ENCODE measurements at places on chromosomes 11 and 22. TPM values are rescaled to one million over a fixed set of nuclear protein-coding genes. Genes with fewer than 3 reads are reported as not detected.
A peak's percentile ranks its signal among the peaks of the same experiment; 100 is the strongest.

The SCGB2A2 gene
- total RNA-seq: not detected

The VPREB3 gene
- total RNA-seq: not detected

The TMEM218 gene
- total RNA-seq: 18.2 TPM

The PYGM gene
- total RNA-seq: 3.1 TPM

The GGTLC3 gene
- total RNA-seq: not detected

DNA sequence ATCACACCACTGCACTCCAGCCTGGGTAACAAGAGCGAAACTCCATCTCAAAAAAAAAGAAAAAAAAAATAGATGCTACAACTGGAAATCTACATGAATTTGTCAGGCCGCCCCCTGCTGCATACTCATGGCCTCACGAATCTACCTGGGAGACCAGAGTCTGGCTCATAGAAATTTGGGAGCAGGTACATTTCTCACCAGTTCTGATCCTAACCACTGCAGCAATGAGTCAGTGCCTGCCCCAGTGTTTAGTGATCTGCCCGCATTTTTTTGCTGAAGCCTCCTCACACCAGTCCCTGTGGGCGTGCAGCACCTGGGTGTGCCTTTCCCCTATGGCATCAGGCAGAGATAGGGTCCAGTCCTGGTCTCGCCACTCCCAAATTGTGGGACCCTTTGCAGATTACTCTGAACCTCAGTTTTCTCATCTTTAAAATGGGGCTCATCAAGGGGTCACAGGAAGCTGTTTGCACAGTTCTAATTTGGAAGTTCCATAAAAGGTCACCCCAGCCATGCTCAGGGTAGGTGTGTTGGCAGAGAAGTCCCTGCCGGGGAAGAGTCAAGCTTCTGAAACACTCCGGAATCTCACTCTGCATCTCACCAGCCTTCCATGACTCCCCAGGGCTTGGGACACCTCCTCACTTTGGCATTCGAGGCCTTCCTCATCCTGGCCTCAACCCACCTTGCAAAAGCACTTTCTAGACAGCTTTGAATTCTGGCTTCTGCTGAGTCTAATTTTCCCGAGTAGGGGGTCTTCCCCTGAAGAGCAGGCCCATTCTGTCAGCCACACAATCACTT, 39.3 kb upstream of the LINC01488 start:
- no peak for DNase-seq

GRCh38 chr11:56624661-56625110, 10.0 kb upstream of the OR5M1 start:
- DNase-seq: no peak

GRCh38 chr11:91293119-91293518, 931.5 kb upstream of the FAT3 start:
- DNase-seq: no peak

DNA sequence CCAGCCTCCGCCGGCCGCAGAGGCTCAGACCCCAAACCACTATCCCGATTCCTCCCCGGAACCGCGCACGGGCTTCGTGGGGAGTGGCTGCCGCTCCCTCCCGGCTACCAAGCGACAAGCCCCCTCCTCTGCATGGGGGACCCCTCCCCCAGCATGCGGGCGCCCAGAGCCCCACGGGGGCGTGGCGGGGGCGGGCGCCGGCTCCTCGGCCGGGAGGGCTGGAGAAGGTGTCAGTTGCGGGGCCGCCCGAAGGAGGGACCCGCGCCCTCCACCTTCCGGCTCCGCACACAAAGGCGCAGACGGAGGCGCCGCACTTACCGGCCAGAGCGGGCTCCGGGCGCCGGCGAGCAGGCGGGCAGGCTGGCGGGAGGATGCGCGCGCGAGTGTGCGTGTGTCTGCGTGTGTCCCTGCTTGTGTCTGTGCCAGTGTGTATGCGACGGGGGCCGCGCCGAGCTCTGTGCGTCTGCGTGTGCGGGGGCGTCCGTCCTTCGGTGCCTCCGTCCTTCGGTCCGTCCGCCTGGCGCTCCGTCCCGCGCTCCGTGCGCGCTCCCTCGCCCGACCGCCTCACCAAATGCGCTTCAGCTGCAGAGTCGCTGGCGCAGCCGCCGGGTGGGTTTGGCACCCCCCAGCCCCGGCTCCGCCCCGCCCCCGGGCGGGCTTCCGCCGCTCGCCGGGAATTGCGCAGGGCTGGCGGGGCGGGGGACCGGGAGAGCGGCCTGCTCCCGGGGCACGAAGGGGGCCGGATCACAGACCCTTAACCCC, at the start of gene PTPN5:
Gene PTPN5 (minus strand): TSS at position 592 of the 762 bp plus-strand sequence. CDS start 19,840 bp downstream, outside the sequence.
- DNase-seq: no peak

GRCh38 chr11:29780756-29781155, 236.1 kb downstream of the KCNA4 start:
- no peak for DNase-seq

DNA sequence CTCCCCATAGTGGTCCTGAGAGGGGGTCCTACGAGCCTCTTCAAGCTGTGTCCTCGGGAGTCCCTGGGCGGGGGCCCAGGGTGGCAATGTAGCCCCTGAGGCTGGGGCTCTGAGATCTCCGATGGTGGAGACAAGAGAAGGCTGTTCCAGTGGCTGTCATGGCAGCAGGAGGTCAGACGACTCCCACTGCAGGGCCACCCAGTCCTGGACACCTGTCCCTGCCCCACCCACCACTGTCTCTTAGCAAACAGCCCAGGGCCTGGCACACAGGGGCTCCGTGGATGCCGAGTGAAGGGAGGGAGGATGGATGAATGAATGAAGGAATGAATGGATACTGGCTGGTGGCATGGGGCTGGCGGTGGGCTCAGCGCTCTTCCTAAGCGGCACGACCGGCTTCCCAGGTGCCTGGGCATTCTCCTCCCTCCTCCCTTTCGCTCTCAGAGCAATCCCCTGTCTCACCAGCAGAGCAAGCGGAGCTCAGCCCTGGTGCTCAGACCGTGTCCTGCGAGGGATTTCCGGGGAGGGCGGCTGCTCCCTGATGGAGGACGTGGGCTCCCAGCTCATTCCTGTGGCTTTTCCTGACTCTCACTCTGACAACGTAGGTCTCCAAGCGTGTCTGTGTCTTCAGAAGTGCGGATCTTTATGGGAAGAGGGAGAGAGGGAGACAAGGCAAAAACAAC, 1272.6 kb downstream of the BRD1 start:
- no peak for DNase-seq

GRCh38 chr11:67366546-67366945, 6.9 kb downstream of the CLCF1 start:
- no peak for DNase-seq

DNA sequence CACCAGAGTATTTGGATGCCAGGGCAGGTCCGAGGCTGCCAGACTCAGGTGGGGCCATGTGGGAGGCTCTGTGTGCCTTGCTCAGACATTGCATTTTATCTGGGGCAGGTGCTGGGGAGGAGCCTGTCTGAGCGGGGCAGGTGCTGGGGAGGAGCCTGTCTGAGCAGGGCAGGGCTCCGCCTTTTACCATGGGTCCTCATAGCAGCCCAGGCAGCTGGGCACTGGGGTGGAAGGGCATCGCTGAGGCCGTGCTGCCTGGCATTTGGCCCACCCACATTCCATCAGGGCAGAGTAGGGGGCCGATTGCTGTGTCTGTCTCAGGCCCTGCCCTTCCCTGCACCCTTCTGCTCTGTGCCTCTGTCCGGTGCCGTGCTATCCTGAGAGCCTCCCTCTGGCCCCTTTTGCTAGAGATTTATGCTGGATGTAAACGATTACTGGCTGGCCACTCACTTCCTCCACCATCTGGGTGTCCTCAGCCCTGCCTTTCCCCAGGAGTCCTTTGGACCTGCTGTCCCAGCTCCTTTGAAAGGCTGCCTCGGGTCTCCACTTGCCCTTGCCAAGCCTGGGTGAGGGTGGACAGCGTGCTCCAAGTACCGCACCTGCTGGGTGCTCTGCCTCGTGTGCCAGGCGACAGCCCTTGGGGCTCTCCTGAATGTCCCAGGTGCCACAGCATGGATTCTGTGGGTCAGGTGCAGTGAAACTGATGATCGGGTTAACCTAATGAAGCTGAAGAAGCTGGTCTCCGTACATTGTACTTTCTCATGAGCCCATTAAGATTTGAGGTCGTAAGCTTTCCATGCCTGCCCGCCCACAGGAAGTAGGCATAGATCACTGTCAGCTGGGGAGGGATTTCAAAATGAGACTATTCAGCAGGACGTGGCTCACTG, 281.6 kb downstream of the TBC1D22A start:
- peak; percentile 61 for DNase-seq

DNA sequence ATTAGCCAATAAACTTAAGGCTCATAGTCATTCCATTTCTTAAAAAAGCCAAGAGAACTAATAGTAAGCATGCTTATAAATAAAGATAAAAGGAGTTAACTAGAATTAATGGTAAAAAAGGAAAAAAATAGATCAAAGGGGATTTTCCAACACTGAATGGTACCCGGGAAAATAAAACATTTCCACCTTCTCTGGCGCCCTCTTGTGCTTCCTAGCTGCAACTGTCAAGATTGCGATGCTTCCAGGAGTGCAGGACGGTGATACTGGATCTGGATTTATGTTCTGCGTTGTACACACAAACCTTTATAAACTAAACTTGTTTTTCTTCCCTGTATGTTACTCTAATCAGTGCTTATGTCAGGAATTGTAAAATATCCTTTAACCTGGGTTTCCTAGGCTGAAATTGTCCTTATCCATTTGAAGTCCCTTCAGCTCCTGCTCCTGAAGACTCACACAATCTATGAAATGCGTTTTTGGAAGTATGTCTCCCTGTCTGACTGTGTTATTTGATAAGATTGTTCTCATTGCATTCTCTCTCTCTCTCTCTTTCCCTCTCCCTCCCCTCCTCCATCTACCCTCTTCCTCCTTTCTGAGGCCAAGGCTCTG, 9.6 kb upstream of the HTATIP2 start:
- DNase-seq: peak; percentile 75

- DNase-seq: no peak
These were observed 97.7 kb downstream of the ABTB2 start for GRCh38 chr11:34260072-34260575.
